ENCODE measurements at places on chromosomes 7 and 10. TPM values are rescaled to one million over a fixed set of nuclear protein-coding genes. Genes with fewer than 3 reads are reported as not detected.
A peak's percentile ranks its signal among the peaks of the same experiment; 100 is the strongest.

- DNase-seq: no peak
These were observed 29.1 kb upstream of the VPS41 start for GRCh38 chr7:38938001-38938485.

DNA sequence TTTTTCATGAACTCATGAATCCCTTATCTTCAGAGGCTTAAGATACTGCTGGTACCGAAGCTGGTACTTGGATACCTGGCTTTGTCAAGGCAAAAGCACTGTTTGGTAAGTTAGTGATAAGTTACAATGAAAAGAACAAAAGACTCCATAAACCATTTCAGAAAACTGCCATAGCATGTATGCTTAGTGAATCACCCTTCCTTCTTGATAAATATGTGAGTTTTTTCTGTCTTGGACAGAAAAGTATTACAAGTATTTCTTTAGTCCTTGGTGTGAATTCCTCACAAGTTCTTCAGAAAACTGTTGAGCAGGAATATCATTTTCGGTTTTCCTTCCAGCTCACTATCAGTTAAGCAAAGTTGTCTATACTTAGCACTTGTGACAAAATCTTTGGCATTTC is 25.6 kb downstream of the PUS7 start:
- DNase-seq: peak; percentile 72

DNA sequence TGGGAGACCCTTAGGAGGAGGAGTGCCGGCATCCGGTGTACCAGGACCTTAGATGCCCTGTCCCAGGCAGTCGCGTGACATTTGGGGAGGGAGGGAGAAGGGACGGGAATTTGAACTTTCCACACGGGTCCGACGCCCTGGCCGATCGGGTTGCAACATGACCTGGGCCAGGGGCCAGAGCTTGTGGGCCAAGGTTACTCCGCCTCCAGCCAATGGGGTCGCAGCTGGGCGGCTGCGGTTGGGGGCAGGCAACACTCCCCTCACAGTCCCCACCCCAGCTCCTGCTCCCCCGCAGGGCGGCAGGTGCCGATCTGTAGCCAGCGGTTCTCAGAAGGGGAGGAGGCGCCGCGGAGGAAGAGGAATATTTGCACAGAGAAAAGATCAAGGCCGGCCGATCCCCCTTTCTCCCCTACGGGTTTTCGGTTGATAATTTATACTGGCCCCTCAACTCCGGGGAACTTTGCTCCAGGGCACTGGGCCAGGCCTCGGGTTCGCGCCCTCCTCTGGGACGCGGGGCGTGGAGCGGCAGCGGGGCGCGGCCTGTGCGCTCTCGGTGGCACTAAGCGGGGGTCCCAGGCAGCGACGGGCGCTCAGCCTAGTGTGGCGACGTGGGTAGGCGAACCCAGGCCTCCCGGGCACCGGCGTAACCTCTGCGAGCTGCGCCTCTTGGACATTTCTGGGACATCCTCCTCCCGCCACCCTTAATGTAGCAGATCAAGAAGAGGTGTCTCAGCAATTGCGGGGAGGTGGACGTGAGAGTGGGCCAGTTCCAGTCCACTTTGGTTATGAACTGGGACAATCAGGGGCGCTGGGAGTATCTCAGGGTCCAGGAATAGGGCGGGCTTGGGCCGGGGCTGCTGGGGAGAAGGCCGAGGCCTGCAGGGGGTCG is 1.2 kb downstream of the MLXIPL start:
- DNase-seq: no peak

The GIMAP4 gene
- not detected for total RNA-seq

- DNase-seq: no peak
These were observed 707.9 kb downstream of the AUTS2 start for GRCh38 chr7:70306173-70306572.

DNA sequence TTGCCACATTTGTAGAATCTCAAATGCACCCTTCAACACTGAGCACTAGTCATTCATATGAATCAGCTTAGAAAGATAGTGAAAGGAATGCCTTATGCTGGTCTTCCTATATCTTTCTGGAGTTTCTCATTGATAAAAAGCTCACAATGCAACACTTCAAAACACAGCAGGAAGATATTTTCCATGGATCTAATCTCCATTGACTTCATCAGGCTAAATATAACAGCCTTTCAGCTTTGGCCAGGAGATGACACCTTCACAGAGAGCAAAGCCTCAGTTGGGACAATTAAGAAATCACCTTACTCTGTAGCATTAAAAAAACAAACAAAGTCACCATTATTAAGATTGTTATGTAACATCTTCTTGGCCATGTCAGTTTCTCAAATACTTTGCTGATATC is 6.7 kb downstream of the NRP1 start:
- peak; percentile 33 for DNase-seq

DNA sequence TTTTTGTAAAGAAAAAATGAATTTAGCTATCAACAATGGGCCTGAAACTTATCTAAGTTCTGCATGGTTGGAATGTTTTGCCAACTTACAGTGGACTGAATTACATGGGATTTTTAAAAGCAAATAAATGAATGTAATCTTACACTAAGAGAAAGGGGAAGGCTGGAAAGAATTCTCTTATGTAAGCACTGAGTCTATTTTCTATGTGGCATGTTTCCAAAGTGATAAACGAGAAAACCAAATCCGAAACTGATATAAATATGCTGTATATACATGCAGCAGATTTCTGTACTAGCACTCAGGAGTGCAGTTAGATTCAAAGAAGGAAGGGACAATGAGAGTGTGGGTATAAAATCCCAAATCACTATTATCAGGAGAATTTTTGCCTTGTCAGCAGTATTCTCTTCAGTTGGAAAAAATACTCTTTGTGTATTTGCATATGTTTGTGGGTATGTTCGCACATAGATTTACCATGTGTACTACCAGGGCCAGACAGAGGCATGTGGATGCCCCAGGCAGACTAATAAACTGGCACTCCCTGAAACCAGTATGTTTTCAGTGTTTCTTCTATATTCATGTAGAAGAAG is 334.3 kb upstream of the SEMA3D start:
- no peak for DNase-seq

DNA sequence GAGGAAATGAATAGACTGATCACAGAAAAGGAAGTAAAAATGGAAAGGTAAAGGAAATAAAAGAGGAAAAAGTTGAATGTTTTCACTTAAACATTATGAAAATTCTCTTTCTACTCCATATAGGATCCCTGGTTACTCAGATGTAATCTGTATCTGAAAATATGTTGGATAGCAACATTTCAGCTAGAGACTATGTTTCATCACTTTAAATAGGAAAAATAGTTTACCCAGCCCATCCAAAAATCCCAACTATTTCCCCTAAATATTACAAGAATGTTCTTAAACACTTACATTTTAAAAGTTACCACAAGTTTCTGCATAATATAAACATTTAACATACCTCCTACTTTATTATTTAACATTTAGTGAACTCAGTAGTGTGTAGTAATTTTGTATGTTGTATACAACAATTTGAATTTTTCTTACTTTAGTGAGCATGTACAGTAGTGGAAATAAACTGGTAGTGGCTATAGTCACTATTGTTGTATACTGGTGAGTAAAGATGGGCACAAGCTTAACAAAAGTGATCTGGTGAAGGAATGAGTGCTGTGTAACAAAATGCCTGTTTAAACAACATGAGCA is 27.1 kb downstream of the SLF2 start:
- DNase-seq: no peak

GRCh38 chr7:30923774-30924413 is 12.2 kb downstream of the AQP1 start:
- no peak for DNase-seq

DNA sequence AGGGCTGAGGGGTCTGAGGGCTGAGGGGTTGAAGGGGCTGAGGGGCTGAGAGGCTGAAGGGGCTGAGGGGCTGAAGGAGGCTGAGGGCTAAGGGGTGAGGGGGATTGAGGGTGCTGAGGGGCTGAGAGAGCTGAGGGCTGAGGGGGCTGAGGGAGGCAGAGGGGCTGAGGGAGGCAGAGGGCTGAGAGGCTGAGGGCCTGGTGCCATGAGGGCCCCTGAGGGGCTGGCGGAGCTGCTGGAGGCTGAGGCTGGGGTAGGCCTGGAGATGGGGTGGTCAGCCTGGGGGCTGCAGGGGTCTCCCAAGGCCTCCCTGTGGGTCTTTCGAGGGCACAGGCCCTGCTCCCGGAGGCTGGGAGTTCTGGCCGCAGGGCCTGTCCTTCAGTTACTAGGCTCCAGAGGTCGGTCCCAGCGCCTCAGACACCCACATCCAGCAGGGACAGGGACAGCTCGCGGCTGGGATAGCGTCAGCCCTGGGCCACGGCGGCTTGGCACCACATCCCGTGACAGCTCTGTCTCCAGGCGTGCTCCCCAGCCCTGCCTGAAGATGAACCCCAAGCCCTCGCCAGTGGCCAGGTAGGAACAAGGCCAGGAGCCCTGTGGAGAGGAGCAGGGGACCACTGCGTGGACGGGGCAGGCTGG is 16.9 kb downstream of the MYO1G start:
- no peak for DNase-seq

The ERVW-1 gene
- total RNA-seq: not detected

GRCh38 chr7:31487476-31487875 is 26.4 kb upstream of the ITPRID1 start:
- peak; percentile 20 for DNase-seq

The STAMBPL1 gene
- total RNA-seq: 4.3 TPM
